NCI-H1092 (cell line): ENCODE measurements at places on chromosomes 5 and 9.

GRCh38 chr5:158543539-158544387 is 556.0 kb downstream of the EBF1 start:
- DNase-seq = no peak

- no peak for DNase-seq
Observed at GRCh38 chr5:79378510-79379186, 135.3 kb downstream of the HOMER1 start.

GRCh38 chr5:135999406-136000139 is 29.2 kb upstream of the TGFBI start:
- DNase-seq = no peak

DNA sequence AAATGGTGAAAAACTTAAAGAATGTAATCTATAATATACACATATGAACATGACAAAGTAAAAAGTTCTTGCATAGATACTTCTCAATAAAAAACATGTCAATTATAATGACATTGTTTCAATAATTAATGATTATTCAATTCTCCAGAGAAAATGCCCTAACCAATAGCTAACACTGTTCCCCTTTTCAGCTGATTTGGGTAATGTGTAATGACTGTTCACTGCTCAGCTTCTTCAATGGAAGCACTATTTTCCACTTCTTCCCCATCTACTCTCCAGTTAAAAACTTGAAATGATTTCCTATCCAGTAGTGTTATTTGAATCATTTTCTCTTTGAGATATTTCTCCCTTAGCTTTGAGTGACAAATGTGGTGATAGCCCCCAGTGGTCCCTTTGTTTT is 62.3 kb downstream of the CEP120 start:
- DNase-seq = no peak

DNA sequence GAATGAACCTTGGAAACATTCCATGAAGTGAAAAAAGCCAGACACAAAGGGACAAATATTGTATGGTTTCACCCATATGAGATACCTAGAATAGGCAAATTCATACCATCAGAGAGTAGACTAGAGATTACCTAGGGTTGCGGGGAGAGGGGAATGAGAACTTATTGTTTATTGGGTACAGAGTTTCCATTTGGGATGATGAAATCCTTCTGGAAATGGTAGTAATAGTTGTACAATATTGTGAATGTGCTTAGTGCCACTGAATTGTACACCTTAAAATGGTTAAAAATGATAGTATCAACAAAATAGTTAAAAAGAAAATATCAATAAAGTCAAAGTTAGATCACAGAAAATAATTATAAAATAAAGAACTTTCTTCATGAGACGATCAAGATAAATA is 25.5 kb downstream of the CATSPER3 start:
- DNase-seq = no peak

GRCh38 chr5:84549054-84549453 is 164.4 kb upstream of the EDIL3 start:
- no peak for DNase-seq

DNA sequence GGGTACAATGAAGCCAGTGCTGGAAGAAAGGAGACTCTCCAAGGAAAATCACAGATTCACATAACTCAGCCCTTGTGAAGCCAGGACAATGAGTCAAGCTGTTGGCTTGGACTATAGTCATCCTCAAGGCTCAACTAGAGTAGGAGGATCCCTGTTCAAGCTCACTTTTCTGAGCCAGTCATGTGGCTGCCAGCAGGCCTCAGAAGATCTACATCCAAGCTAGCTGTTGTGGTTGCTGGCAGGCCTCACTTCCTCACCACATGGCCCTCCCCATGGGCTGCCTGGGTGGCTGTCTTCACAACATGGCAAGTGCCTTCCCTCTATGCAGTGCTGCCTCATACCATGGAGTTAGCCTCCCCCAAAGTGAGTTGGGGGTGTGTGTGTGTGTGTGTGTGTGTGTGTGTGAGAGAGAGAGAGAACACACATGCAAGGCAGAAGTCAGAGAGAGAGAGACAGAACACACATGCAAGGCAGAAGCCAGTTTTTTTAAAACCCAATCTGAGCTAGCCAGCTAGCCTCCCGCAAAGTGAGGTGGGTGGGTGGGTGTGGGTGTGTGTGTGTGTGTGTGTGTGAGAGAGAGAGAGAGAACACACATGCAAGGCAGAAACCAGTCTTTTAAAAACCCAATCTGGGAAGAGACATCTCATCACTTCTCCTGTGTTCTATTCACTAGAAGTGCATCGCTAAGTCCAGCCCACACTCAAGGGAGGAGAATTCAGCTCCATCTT is 17.1 kb downstream of the SCAI start:
- no peak for DNase-seq

DNA sequence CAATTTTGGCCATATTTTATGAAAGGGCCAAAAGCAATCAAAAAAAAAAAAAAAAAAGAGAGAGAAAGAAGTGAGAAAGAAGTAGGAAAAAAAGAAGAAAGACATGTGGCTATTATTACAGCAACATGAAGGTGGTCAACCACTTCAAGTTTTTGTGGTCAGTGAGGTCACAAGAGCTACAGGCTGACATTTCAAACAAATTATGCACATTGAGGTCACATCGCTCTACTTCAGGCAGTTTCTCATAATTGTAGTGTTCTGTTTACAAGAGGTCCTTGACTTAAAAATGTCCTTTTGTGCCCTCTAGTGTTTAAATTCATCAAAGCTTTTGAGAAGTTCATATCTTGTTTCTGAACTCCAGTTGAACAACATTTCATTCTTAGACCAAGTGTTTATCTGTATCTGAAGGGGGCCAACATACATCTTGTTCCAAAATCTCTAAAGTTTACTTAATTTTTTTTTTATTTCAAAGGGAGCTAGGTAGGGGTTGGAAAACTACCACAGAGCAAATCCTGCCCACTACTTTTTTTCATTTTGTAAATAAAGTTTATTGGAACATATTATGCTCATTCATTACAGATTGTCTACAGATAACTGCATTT is 513.1 kb downstream of the PDE4D start:
- DNase-seq = no peak

DNA sequence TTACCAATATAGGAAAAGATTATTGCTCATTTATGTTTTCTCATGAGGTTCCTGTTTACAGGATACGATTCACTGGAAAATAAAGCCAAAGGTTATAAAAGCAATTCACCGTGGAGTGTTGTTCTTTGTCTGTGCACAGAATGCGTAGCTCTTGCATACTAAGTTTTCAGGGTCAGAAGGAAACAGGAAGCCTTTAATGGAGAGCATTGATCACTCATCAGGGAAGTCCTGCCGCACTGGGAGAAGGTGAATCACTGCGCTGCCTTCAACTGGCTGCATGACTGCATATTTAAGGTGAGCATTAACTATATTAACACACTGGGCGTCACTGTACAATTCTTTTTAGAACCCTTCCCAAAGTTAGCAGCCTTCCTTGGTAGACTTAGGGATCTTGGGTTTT is 74.1 kb upstream of the SYK start:
- no peak for DNase-seq

GRCh38 chr5:170691657-170692056 is 91.9 kb upstream of the GABRP start:
- DNase-seq = no peak

- no peak for DNase-seq
Observed at GRCh38 chr5:7078101-7078500, 317.8 kb upstream of the ADCY2 start.

DNA sequence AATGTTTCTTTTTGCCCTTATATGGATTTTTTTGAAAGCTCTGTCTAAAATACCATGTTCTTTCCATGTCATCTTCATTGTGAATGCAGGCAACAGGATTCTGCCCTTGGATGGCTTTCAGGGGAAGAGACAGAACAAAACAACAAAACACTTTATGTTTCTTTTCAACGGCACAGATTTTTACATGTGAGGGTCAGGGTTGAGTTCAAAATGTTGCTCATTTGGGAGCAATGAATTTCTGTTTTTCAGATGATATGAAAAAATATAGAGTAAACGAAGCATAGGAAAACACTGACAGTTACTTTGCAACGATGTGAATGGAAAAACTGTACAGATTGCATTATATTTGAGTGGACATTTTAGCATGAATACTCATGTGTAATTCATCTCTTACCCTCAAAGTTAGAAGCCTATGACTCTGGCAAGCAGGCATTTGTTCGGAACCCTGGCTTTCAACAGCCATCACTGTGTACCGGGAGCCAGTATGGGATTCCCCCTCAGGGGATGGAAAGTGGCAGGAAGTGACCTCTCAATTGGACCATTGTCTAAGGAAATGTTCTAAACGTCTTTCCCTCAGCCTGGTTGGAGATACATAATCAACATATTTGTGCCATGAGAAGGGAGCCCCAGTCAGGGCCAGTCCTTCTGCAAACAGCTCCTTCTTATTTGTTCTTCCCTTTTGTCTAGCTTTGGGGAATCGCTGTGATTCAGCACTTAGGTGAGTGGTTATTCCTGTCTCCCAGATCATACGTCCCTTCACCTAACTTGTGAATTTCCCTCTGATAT is 153.9 kb upstream of the MEF2C start:
- DNase-seq = no peak

DNA sequence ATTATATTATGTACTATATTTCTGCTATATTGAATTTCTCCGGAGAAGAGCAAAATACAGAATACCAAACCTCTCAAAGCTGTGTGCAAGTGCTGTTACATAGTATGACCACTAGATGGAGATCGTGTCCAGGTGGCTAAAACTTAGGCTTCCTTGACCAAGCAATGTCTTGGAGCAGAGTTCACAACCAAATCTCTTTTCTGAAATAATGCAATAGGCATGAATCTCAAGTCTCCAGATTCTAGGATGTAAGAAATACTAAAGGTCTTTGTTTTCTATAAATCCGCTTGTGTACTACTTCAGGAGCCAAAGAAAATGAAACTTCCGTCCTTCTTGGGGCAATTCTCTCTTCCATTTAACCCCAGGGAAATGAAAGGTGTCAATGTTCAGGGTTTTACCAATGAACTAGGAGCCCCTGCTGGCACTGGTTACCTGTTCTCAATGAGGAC is 181.5 kb upstream of the RAI14 start:
- peak; percentile 41 for DNase-seq

GRCh38 chr9:25964239-25964638 is 286.0 kb upstream of the TUSC1 start:
- peak; percentile 60 for DNase-seq

DNA sequence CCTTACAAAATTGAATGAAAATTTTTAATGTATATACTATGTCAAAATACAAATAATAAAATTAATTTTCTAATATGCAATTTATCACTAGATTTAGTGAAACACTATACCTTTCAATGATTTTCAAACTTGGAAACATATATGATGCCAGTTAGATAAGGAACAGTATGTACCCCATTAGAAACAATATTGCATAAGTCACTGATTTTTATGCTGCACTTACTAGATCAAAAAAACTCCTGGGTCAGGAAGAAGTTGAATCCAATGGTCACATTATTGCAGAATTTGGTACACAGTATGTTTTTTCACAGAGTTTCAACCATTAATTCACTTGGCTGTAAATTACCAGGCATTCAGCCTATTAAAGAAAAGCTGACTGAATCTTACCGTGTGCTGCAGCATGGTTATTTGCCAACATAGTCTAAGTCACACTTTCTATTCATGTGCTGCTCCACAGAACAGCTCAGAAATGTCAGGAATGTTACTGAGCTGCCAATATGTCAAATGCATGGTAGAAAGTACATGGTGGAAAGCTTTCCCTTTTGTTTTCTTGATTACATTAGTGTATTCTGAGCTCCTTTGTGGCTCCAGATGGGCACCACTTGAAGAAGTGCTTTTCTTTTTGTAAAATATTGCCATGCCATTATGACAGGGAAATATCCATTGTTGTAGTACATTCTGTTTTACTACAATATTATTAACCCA is 9.9 kb upstream of the PRR16 start:
- DNase-seq = no peak

- DNase-seq = no peak
Observed at GRCh38 chr5:174083056-174083827, 37.7 kb downstream of the NSG2 start.

GRCh38 chr5:157858527-157859226 is at the start of gene CLINT1:
Gene CLINT1 (minus strand): TSS chr5:157859145. CDS start chr5:157858970, 175 bp downstream.
- DNase-seq = peak; percentile 25

GRCh38 chr5:95631991-95632675 is 12.2 kb downstream of the GPR150 start:
- no peak for DNase-seq

DNA sequence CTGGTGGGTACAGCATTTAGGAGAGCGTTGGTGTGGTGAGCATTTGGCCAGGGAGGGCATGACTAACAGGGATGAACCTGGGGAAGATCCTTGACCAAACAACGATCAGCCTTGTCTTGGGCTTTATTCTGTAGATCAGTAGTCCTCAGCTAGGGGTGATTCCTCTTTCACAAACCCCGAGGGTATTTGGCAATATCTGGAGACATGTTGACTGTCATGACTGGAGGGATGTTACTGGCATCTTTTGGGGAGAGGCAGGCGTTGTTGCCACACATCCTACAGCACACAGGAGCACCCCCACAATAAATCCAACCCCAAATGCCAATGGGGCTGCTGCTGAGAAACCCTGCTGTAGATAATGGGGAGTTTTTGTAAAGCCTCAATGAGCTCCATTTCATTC is 43.9 kb downstream of the OSTF1 start:
- no peak for DNase-seq

GRCh38 chr9:134962065-134962972 is 44.6 kb upstream of the FCN1 start:
- DNase-seq = no peak

GRCh38 chr9:81387360-81388106 is 301.8 kb downstream of the TLE1 start:
- no peak for DNase-seq
